ENCODE measurements at places on chromosomes 3 and 15. TPM values are rescaled to one million over a fixed set of nuclear protein-coding genes. Genes with fewer than 3 reads are reported as not detected.

DUOX2 gene
- total RNA-seq: 0.54 TPM

DNA sequence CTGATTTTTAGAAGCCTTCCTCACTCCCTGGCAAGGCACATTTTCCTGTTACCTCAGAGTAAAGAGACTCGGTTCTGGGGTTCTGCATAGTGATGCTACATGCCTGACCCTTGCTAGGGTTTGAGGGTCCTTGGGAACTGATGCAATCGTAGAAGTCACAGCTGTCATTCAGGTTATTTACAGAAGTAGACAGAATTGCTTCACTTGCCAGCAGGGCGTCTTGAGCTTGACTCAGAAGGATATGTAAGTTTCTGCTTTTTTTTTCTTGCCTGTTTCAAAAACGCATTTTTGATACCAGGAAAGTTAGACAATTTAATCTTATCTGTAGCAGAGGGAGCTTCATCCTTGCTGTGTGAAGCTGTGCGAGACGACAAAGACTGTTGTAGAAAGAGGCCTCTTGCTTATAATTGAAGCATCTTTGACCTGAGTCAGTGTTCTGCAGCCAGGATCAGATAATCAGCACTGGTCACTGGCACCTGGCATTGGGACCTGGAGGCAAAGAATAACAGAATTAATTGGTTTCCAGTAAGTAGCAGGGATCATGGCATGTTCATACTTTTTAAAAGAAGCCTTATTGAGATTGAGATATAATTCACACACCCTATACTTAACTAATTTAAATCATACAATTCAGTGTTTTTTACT, 24.8 kb downstream of the CACNA1D start:
- H3K27me3 ChIP-seq: no peaks in the 10 kb centered on the region
- no peaks in the 10 kb centered on the region for H3K36me3 ChIP-seq
- no peak overlapping the region for H3K4me3 ChIP-seq
- no peak for DNase-seq
- H3K4me1 ChIP-seq: peaks cover 4% of the 10 kb centered on the region
- no peak overlapping the region for H3K27ac ChIP-seq

DNA sequence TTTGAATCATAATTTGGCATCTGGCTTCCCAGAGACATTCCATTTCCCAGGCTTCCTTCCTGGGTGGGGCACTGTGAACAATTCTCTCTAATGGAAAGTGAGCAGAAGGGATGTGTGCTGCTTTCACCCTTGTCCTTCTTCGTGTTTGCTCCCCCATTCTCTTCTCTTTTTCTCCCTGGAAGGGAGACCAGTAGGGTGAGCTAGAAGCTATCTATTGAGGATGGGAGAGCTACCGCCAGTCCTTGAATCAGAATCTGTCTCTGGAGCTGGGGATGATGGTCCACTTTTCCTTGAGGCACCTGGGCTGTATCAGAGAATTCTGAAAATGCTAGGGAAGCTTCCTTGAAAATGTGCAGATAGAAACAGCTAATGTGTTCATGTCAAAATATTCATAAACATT, 453.9 kb downstream of the WDR72 start:
- H3K27ac ChIP-seq: no peak overlapping the region
- H3K36me3 ChIP-seq: no peaks in the 10 kb centered on the region
- no peaks in the 10 kb centered on the region for H3K4me1 ChIP-seq

- no peak overlapping the region for H3K27ac ChIP-seq
- DNase-seq: no peak
- H3K27me3 ChIP-seq: no peaks in the 10 kb centered on the region
- H3K4me1 ChIP-seq: no peaks in the 10 kb centered on the region
Measured at GRCh38 chr3:43055806-43056770, 49.8 kb downstream of the POMGNT2 start.

EDC3 gene
- 17.6 TPM for total RNA-seq

- DNase-seq: no peak
- peaks cover 15% of the 10 kb centered on the region for H3K4me1 ChIP-seq
- H3K27ac ChIP-seq: no peak overlapping the region
- no peaks in the 10 kb centered on the region for H3K27me3 ChIP-seq
- no peak overlapping the region for H3K4me3 ChIP-seq
Measured at GRCh38 chr3:58022490-58022889, 14.3 kb downstream of the FLNB start.

GRCh38 chr3:14899993-14900618, 47.3 kb upstream of the NR2C2 start:
- H3K4me1 ChIP-seq: no peaks in the 10 kb centered on the region
- no peaks in the 10 kb centered on the region for H3K27me3 ChIP-seq
- H3K36me3 ChIP-seq: no peaks in the 10 kb centered on the region
- H3K27ac ChIP-seq: no peak overlapping the region

- peaks cover 16% of the 10 kb centered on the region for H3K4me1 ChIP-seq
- H3K4me3 ChIP-seq: no peak overlapping the region
- H3K27me3 ChIP-seq: peaks cover 4% of the 10 kb centered on the region
- DNase-seq: no peak
- no peaks in the 10 kb centered on the region for H3K36me3 ChIP-seq
- H3K27ac ChIP-seq: peak overlapping the region; percentile 6
Measured at GRCh38 chr3:194328053-194328657, 23.0 kb downstream of the CPN2 start.

- no peaks in the 10 kb centered on the region for H3K27me3 ChIP-seq
- DNase-seq: no peak
Measured at GRCh38 chr15:25735550-25736384, 127.4 kb downstream of the ATP10A start.

GRCh38 chr15:100190675-100191074, 151.1 kb downstream of the ADAMTS17 start:
- no peak for DNase-seq
- no peaks in the 10 kb centered on the region for H3K36me3 ChIP-seq
- H3K27me3 ChIP-seq: no peaks in the 10 kb centered on the region

FRMD5 gene
- total RNA-seq: 59.7 TPM

DNA sequence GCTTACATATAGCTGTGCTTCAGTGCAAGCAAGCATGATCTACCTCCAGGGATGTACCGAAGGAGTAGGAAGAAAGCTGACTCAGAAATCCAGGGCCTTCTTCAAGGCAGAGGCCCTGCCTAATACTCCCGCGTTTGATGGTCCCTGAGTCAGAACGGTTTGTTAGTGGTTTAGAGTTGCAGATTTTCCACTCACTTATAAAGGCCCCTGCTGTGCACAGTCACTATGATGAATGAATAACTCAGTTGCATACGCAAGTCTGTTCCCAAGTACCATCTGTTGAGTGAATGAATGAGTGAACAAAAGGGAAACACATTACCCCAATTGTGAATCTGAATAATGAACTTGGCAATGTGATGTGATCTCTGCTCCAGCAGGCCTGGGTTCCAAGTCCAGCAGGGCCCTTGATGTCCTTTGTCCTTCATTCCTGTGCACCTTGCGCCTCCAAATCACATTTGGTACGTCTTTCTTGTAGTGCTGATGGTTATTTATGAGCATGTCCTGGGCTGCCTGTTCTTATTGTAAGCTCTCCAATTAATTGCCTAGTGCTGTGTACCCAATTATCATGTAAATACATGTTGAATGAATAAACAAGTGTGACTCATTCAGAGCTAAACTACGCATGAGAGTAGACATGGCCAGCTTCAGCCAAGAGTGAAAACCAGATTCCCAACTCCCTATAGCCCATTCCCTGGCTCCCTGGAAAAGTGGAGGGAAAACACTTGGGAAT, 85.3 kb upstream of the LIMD1 start:
- no peak overlapping the region for H3K27ac ChIP-seq
- H3K4me3 ChIP-seq: no peak overlapping the region
- no peaks in the 10 kb centered on the region for H3K36me3 ChIP-seq
- DNase-seq: no peak

PLA2G4F gene
- 0.78 TPM for total RNA-seq

RASL12 gene
- 7.0 TPM for total RNA-seq

CCDC39 gene
- not detected for total RNA-seq

DNA sequence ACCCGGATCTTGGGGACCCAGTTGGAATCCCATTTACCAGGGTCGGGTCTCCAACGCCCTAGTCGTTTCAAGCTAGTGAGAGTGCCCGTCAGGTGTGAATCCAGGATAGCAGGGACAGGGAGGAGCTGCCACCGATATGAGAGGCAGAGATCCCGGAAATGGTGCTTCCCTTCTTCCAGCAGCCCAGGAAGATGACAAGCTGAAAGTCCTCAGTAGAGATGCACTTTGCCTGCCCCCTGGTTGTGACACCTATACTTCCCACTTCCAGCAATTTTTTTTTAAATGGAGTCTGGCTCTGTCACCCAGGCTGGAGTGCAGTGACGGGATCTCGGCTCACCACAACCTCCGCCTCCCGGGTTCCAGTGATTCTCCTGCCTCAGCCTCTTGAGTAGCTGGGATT, 503.0 kb downstream of the NTRK3 start:
- H3K4me1 ChIP-seq: peaks cover 7% of the 10 kb centered on the region
- no peaks in the 10 kb centered on the region for H3K36me3 ChIP-seq
- H3K27ac ChIP-seq: no peak overlapping the region

ADPRH gene
- 3.6 TPM for total RNA-seq

TYRO3 gene
- 17.2 TPM for total RNA-seq

TTLL13 gene
- 0.21 TPM for total RNA-seq

- no peak overlapping the region for H3K4me3 ChIP-seq
- H3K4me1 ChIP-seq: no peaks in the 10 kb centered on the region
- H3K36me3 ChIP-seq: no peaks in the 10 kb centered on the region
- DNase-seq: no peak
Measured at GRCh38 chr3:169895072-169895471, 16.3 kb upstream of the SAMD7 start.

DNA sequence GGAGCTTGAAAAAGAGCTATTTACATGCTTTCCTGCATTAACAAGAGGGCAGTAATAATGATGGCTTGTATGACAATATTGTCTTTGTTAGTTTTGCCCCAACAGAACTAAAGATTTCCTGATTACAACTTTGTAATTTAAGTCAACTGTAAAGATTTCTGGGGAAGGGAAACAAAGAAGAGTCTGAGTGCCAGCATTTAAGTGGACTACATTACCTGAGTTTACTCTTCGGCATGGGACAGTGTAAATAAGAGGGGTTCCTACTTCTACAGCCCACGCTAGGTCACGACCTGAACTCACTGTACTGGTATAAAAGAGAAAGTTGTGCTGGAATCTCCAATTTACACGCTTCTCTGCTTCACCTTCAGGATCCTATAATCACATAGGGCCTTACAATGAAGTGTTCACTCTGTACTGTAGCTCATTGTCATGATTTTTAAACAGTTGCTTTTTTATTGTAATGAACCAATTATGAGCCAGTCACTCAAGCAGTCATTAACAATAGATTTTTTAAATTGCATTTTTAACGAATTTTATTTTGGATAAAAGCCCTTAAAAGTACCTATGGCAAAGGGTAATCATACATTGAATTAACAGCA, 39.6 kb downstream of the DPH6 start:
- no peak overlapping the region for H3K4me3 ChIP-seq
- no peak for DNase-seq
- no peak overlapping the region for H3K27ac ChIP-seq
- H3K4me1 ChIP-seq: peaks cover 18% of the 10 kb centered on the region
- no peaks in the 10 kb centered on the region for H3K27me3 ChIP-seq

All from cardiac muscle cell (in vitro differentiated cells and primary cell).